ENCODE measurements at places on chromosomes 12 and 14. TPM values are rescaled to one million over a fixed set of nuclear protein-coding genes. Genes with fewer than 3 reads are reported as not detected.

FGD4 gene
- 28.5 TPM for total RNA-seq

CLEC4D gene
- total RNA-seq, result not detected

PIWIL1 gene
- not detected for total RNA-seq

TAS2R42 gene
- not detected for total RNA-seq

TPH2 gene
- not detected for total RNA-seq

CAPZA3 gene
- not detected for total RNA-seq

SYNE2 gene
- 12.5 TPM for total RNA-seq

Measured in smooth muscle cell of the pulmonary artery (primary cell).